ENCODE measurements at places on chromosomes 2 and 18.

DNA sequence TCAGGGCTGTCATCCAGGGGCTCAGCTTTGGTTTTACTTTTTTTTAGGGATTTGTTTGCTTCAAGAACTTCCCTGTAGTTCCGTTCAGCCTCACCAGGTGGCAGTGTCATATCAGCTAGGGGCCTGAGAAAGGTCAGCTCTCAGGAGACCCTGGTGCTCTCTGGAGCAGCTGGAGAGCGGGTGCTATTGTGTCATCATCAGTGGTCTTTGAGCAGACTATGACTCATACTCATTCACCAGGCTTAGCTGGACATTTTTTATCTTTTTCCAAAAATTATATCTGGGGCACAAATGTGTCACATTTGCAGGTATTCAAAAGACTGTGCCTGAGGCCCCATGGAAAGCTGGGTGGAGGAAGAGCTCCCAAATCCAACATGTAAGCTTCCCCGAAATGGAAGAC is 24.4 kb downstream of the ZNF892 start:
- peak; percentile 78 for DNase-seq

DNA sequence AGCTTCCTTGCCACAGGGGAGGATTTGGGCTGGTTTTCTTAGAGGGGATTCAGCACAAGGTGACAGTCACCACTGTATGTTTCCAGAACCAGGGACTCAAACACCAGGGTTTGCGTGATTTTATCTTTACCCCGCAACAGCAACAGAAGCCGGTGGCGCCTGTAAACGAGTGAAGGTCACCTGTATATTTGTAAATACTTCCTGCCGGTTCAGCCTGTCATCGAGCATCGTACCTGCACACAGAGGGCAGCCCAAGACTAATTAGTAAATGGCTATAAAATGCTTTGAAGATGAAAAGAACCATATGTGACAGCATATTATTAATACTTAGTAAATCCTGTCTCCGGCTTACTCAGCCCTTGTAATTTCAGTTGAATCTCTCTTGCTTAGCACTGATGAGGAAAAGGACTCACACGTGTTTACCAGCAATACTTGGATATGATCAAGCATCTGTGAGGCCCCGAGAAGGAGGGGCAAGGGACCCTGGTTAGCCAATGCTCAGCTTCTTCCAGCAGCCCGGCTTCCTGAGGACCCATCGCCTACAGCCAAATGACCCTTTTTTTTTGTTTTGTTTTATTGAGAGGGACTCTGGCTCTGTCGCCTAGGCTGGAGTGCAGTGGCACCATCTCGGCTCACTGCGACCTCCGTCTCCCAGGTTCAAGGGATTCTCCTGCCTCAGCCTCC is 51.3 kb upstream of the FOSL2 start:
- no peak for DNase-seq

DNA sequence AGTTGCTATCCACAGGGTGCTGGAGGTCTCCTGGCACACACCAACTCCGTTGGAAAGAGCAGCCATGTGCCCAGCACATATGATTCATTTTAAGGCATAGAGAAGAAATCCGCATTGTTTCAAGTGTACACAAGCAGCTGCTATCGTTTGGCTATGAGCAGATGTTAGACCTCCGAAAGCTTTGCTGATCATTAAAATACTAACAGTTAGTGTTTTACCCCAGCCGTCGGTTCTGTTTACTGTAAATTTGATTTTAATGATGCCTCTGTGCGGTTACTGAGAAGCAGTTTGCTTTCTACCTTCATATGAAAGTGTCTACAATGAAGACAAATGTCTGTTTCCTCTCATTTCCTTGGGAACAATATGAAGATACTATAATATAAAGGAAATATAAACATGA is 154.9 kb downstream of the PTGR3 start:
- DNase-seq = no peak

- DNase-seq = no peak
Measured at GRCh38 chr2:195027947-195028346, 629.1 kb upstream of the SLC39A10 start.

GRCh38 chr2:71560638-71561011 is 107.3 kb downstream of the DYSF start:
- no peak for DNase-seq

- no peak for DNase-seq
Measured at GRCh38 chr18:73283788-73284187, 416.0 kb upstream of the NETO1 start.

DNA sequence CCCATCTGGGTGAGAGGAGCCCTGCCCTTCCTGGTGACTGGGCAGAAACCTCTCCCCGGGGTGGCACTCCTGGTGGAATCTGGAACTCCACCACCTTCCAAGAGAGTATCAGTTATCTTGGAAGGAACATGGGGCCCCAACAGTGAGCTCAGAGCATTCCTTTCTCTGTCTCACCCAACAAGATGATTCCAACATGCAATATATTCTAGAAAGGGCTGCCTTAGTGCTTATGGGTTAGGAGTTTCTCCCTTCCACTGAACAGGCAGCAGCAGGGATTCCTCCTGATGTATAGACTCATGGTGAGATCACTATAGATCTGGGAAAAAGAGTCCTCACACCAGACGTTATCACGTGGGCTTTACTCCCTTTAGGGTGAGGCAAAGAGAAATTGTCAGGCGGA is 147.1 kb downstream of the COL4A4 start:
- DNase-seq = no peak

DNA sequence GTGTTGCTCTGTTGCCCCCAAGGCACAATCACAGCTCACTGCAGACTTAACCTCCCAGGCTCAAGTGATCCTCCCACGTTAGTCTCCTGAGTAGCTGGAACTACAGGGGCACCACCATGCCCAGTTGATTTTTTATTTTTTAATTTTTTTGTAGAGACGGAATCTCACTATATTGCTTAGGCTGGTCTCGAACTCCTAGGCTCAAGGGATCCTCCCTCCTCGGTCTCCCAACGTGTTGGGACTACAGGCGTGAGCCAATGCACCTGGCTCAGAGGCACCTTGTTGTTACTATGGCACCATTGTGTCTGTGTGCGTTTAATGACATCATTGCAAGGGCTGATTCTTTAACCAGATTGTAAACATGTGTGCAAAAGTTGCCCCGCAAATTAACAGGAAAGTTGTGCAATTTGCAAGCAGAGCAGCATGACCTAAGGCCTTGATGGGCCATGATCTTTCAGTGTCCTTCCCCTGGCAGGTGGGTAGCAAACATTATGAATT is 22.6 kb downstream of the TCF23 start:
- no peak for DNase-seq

DNA sequence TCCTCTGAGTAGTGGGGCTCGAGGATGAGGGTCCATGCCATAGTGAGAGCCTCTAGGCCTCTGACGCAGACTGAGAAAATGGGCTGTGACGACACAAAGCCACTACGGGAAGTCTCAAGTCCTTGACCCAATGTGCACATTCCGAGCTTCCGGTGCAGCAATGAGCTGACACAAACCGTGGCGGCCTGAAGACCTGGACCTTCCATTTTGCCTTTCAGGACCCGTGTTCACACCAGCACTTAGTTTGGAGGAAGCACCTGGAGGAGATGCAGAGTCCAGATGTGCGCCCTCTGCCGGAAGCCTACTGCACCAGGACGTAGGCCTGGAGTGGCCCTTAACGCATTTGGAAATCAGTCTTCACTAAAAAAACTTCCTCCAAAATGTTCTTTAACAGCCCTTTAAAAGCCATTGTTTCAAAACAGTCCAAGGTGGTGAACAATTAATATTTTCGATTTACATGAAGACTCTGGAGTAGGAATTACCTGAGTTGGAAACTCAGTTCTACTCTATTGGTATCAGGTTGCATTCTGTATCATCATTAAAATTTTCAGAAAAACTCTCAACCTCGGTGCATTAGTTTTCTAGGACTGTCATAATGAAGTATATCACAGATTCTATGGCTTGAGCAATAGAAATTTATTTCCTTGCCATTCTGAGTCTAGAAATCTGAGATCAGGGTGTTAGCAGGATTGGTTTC is 33.9 kb downstream of the BMP10 start:
- DNase-seq = peak; percentile 81

DNA sequence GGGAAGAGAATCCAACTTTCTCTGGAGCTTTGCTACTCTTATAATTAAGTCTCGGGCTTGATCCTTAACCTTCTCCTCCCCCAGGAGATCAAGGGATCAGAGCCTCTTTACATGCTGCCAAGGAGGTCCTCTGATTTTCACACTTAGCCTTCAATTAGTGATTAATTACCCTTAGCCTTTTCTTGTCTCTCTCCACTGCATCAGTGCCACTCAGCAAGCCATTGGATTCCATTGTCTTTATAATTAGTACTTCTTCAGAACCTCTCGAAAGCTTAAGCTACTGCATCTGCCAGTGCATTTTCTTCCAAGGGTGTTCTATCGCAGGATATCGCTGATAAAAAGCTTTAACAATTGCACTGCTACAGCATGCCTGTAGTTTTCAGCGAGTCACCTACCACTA is 477.0 kb upstream of the MEIS1 start:
- DNase-seq = no peak

DNA sequence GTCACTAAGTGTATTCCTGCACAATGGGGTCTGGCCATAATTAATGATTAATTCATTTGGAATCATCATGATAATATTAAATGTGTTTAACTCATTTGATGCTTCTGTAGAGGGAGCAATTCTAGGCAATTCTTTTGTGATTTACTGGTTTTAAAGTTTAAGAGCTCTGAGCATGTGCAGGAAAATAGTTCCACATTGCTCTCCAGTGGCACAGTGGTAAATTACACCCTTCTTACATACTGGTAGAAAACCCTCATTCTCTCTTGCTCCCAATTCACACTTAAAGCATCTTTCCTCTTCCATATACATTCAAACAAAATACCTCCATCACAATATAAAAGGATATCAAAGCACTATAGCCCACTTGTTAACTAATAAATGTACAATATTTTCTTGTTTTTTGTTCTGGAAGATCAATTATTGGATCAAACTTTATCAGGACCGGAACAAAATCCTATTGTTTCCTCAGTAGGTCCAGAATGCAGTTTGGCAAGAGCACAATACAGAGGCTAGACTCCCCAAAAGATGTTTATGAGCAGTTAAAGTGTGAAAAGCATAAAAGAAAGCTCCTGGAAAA is 844.3 kb downstream of the MBD2 start:
- peak; percentile 26 for DNase-seq

- no peak for DNase-seq
Measured at GRCh38 chr2:1900732-1901131, 156.4 kb upstream of the PXDN start.

DNA sequence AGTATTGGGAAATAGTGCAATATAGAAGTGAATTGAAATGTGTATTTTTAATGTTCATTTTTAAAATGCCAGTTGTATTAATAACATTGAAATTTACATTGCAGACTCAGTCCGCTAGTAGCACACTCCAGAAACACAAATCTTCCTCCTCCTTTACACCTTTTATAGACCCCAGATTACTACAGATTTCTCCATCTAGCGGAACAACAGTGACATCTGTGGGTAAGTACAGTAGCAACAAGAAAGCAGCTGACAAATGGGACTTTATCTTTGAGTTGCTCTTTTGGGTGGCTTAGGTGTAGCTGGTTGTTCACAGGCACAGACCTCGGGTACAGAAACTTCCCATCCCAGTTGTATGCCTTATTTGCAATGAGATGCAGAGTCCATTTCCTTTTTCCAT is 118.2 kb upstream of the IL1R2 start:
- no peak for DNase-seq

DNA sequence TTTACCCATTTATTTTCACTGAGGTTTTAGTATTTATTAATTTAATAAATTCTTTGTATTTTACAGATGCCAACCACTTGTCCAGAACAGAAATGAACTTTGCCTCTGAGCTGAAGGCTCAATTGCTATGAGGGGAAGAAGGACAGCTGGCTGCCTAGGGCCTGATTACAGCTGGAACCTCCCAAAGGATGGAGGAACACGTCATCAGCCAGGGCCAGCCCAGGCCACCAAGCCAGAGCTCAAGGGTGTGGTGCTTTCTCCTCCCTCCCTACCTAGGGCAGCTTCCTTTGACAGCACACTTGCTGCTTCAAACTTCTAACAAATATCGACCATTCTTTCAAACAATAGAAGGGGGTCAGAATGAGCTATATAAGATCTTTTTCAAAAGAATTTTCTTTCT is 19.7 kb upstream of the RIOK3 start:
- no peak for DNase-seq

DNA sequence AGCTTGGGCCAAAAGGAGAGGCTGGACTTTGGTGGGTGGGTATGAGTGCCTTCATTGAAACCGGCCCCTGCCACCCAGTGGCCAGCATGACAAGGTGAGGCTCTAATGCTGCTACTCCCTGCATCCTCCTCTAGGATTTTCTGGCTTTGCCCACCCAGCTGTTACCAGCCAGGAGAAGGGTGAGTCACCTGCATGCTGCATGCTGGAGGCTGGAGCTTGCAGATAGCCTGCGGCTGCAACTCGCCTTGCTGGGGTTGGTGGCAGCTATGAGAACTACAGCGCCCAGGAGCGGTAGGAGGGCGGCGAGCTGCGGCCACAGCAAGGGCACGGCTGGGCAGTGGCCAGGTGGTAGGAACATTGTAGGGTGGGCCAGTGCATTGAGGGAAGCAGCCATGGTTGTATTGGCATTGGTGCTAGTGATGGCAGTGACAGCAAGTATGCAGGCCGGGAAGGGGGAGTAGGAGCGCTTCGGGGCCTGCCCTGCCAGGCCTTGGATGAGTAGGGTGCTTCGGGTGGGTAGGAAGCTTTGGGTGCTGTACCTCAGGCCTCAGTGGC is 75.4 kb upstream of the SLC35G4 start:
- no peak for DNase-seq

- no peak for DNase-seq
Measured at GRCh38 chr2:215531284-215531683, 95.4 kb upstream of the FN1 start.

- peak; percentile 76 for DNase-seq
Measured at GRCh38 chr18:76619621-76620315, 124.7 kb upstream of the ZNF516 start.

GRCh38 chr2:145910416-145910815 is 1390.5 kb upstream of the ZEB2 start:
- no peak for DNase-seq

DNA sequence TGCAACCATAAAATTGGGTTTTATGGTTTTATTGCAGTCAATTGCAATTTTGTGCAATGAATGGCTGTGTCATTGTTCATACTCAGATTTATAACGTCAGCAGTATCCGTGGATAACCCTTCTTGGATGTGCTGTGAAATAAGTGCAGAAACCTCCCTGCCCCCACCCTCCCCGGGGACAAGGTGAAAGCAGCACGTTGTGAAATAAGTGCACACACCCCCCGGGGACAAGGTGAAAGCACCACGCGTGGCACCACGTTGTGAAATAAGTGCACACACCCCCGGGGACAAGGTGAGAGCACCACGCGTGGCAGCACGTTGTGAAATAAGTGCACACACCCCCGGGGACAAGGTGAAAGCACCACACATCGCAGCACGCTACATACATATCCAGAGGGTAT is 93.6 kb upstream of the NFATC1 start:
- DNase-seq = no peak

GRCh38 chr18:3538456-3538855 is 88.5 kb downstream of the TGIF1 start:
- DNase-seq = no peak

- DNase-seq = peak; percentile 88
Measured at GRCh38 chr2:234483568-234484251, 13.2 kb downstream of the ARL4C start.

DNA sequence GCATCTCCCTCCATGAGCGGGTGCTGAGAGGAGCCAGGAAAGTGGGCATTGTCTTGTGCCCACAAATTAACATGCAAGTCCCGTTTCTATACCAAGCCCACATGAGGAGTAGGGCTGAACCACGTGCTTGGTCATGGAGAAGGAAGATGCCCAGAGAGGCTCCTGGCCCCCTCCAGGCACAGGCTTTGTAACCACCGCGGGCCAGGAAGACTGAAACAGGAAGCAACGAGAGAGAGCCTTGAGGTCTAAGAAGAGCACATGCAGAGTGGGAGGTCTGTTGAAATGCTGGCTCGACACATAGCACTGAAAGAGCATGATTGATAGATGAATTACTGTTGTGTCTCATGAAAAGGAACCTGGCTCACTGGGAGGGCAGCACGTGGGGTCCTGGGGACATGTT is 36.3 kb downstream of the VWA3B start:
- peak; percentile 81 for DNase-seq
